Pancreas (tissue), 10 donors: ENCODE measurements at places on chromosomes 5 and 9. TPM values are rescaled to one million over a fixed set of nuclear protein-coding genes. Genes with fewer than 3 reads are reported as not detected.

Gene SEMA5A
- total RNA-seq, result 6.7 TPM

Gene DRD1
- 0.06 TPM for total RNA-seq

Gene IFNW1
- not detected for total RNA-seq

- DNase-seq, result no peak
Measured at GRCh38 chr5:55530669-55531068, 4.1 kb downstream of the PLPP1 start.

GRCh38 chr9:32991897-32992594, 9.4 kb downstream of the APTX start:
- no peak for DNase-seq

DNA sequence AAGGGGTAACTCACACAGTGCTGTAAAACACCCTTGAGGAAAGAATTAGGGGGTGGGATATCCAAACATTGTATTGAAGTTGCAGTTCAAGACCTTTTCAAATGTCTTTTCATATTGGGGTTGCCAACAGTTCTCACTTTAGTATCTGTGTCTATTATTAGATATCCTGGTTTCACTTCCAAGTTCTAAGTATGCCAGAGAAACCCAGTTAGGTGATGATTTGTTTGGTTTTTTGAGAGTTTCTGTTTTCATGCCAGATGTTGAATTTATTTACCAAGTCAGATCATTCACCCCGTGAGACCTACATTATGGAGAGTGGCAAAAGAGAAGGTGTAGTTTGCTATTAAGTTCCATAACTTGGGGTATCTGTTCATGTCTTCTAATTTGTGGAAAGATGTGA, 64.5 kb downstream of the C9orf152 start:
- no peak for DNase-seq
